T follicular helper cell (primary cell): ENCODE measurements at places on chromosomes 7 and 10.
A peak's percentile ranks its signal among the peaks of the same experiment; 100 is the strongest.

GRCh38 chr7:67743501-67743900, 746.9 kb downstream of the TYW1 start:
- no peak for DNase-seq

GRCh38 chr7:116087984-116088383, 57.4 kb upstream of the TFEC start:
- DNase-seq = no peak

GRCh38 chr7:716222-716621, 10.3 kb upstream of the DNAAF5 start:
- no peak for DNase-seq

DNA sequence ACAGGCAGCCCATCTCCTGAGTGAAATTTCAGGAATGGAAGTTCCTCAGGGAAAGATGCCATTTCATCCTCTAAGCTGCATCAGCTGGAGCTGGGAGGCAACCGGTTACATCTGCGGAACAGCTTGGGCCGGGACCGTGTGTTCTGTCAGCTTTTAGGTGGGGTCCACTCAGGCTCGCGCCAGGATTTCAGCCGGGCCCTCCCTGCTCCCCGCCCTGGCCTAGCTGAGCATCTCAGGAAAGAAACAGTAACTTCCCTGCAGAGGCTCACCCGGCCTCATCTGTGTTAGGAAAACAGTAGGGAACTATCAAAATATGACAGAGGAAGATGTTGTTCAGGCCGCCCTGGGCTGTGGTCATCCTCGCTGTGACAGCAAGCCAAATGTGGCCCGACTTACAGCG, 110.4 kb downstream of the TRIL start:
- no peak for DNase-seq

- no peak for DNase-seq
Observed at GRCh38 chr7:10315881-10316280, 657.8 kb upstream of the PHF14 start.

DNA sequence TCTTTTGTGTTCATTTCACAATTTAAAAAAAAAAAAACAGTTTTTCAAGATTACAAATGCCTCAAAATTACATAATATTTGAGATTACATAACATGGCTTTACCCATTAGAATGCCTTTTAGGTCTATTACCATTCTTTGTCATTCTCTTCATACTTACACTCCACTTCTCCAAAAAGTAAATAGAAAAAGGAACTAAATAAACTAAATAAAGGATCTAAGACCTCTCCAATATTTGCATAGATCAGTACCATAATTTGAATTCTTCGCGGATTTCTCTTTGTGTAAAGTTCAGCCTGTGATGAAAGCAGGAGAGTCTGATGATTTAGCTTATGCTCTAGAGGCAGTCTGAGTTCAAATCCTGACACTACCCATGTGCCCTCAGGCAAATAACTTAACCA, 56.4 kb upstream of the C1GALT1 start:
- DNase-seq = no peak

GRCh38 chr7:31033674-31034300, 18.3 kb upstream of the ADCYAP1R1 start:
- DNase-seq = no peak

DNA sequence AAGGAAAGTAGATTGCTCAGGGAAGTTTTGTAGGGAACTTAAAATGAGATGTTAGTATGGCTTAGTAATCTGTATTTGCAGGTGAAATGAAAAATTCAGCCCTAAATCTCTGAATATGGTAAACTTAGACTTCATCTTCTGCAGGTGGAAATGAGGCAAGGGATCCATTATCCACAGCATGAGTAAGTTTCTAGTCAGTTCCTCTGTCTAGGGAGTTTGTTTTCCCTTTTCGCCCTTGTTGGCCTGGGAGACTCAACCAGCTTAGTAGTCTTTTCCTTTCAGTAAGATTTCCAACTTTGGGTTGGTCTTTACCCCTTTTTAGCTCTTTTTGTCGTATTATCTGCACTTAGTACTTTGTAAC, 65.6 kb downstream of the ZEB1 start:
- DNase-seq = no peak

DNA sequence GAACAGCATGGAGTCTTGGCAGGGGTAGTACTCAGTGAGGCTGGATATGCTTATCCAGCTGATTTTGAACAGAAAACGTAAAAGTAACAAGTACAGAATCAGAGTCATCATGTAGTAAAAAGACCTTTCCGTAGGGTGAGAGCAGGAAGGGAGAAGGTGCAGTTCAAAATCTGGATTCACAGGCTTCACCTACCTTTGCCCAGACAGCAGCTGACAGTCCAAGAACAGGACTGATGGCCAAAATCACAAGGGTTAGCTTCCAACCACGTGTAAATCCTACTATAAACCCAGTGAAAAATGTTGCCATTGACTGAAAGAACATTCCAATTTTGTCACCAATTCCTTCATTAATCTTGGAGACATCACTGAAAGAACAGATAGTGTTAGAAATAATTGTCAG, 34.8 kb downstream of the ABCB1 start:
- no peak for DNase-seq

DNA sequence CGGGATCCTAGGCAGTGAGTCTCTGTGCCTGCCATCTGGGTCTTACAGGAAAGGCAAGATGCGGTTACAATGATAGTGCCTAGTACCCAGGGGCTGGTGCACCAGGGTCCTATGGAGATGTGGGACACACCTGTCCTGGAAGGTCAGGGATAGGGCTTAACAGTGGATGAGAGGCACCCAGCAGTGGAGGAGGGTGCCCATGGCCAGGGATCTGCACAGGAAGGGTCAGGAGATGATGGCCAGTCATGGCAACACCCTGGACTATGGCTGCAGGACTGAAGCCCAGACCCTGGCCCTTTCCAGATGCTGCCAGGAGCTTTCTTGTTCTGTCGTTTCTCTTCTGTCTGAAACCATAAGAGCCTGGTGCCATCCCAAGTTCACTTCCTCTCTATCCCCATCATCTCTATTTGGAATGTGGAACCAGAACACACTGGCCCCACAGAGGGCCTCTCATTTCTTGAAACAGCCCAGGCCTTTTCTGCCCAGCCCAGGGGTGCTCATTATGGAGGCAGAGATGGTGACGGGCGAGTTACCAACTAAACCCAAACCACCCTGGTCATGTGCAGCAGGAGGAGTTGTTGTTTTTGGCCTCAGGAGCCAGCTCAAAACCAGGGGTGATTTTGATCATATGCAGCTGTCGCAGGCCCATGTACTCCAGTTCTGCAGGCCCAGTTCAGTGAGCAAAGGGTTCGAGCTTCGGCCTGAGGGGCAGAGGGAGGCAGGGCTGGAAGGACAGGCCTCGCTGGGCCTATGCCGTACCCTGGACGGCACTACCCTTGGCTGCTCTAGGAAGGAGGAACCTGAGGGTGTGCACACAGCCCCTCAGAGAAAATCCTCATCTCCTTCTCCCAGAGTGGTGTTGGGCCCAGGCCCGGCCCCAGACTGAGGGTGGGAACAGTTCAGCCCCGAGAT, 52.6 kb upstream of the GDF10 start:
- DNase-seq = no peak

DNA sequence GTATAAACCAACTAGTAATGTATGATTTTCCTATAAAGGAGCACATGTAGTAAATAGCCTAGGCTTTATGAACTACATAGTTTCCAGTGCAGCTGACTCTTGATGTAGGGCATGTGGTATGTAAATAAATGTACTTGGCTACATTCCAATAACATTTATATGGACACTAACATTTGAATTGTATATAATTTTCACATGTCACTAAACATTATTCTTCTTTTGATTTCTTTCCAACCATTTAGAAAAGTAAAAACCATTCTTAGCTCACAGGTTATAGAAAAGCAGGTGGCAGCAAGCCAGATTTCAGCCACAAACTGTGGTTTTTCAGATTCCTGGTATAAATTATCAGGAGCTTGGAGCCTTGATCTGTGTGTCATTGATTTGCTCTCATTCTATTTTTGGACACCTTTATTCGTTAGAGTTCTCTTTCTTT, 1182.0 kb downstream of the CNTNAP2 start:
- no peak for DNase-seq

- no peak for DNase-seq
Observed at GRCh38 chr7:131570401-131570800, 14.0 kb upstream of the PODXL start.

DNA sequence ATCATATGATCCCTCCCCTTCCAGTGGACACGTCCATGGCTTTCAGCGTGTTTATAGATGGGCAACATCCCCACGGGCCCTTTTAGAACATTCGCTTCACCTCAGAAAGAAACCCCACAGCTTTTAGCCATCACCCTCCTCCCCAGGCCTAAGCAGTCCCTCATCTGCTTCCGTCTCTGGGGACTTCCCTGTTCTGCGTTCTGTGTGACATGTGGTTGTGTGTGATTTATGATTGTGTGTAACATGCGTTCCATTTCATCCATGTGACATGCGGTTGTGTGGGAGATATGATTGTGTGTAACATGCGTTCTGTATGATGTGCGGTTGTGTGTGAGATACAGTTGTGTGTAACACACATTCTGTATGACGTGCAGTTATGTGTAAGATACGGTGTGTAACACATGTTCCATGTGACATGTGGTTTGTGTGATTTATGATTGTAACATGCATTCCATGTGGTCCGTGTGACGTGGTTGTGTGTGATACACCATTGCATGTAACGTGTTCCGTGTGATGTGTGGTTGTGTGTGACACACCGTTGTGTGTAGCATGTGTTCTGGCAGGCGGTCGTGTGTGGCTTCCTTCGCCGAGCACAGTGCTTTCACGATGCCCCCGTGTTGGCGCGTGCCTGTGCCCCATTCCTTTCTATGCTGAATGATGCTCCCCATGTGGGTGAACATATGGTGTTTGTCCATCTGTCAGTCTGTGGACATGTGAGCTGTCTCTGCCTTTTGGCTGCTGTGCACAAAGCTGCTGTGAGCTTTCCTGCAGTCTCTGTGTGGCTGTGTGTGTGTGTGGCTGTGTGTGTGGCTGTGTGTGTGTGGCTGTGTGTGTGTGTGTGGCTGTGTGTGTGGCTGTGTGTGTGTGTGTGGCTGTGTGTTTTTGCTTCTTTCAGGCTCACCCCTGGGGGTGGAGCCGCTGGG, 26.2 kb downstream of the PWWP2B start:
- no peak for DNase-seq

DNA sequence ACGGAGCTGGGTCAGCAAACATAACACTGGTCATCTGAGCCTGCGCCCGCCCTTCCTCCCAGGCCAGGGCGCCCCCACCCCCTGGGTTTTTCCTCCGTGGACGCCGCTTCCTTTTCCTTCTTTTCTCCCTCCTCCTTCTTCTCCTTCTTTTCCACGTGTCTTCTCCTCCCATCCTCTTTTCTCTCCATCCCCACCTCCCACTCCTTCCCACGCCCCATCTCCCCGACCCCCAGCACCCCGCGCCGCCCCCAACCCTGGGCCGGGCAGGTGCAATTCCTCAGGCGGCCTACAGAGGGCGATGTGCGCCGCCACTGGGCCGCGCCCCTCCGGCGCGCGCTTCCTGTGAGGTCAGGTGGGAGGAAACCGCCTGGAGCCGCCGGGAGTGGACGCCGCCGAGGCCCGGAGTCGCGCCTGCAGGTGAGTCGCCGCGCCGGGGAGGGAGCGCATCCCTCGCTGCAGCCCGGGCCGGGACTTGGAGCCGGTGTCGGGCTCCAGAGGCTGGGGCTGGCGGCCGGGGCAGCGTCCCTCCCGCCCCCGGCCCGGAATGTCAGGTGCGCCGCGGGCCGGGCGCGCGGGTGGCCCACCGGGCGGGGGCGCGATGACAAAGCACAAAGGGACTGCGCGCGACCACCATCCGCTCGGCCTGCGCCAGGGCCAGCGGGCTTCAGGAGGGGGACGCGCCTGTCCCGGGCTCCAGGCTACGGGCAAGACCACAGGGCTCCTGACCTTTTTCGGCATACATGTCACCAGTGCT, at the start of gene FAM241B:
Gene FAM241B, plus strand, starts transcription at position 351 of the 754 bp plus-strand sequence. CDS start 1,497 bp downstream, outside the sequence.
- peak; percentile 66 for DNase-seq

GRCh38 chr7:80401708-80402107, 110.2 kb downstream of the GNAT3 start:
- no peak for DNase-seq

DNA sequence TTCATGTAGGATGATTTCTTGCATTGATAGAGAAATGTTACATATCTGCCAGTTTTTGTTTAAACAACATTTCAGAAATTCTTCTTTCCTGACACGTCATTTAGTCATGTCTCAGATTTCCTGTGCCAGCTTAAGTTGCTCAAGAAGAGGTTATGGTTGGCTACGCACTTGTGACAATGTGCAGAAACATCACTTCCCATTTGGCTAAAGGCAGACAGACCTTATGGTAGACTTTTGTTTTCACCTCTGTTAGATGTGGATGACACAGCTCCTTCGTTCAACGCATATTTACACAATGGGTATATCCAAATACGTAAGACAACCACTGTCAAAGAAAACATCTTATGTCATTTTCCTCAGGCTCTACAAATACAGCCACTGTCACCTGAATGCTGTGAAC, 125.8 kb downstream of the DOCK4 start:
- no peak for DNase-seq

GRCh38 chr10:110081911-110082310, 74.1 kb downstream of the ADD3 start:
- no peak for DNase-seq

DNA sequence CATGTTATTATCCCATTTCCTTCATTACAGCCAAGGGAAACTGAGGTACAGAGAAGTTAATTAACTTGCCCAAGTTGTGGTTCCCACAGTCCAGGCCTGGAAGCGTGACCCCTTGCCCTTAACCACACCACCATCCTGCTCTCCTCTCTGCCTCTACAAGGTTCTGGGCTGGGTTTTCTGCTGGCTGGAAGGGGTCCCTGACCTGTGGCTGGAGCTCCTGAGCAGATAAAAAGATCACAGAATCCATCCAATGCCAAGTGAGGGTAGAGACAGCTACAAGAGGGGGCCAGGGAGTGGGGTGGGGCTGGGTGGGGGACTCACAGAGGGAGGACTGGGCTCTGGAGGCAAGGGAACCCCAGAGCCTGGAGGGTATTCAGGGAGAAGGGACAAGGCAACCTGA, 9.7 kb downstream of the ASB10 start:
- DNase-seq = no peak

DNA sequence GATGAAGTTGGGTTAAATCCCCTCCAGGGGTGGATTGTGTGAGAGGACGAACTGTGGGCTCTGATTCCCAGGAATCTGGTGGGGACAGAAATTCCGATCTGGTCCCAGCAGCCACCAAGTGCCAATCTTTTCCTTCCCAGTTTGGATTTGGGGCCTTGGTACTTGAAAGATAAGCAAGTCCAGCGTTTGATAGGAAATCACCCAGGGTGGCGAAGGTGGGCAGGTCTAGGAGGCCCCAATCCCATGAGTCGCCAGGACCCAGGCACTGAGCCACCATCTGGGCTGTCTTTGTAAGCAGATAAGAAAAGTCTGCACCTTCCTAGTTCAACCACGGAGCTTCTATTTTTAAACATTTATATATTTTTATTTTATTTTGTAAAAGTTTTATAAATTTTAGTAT, 122.6 kb upstream of the LSM8 start:
- no peak for DNase-seq

- no peak for DNase-seq
Observed at GRCh38 chr10:131009791-131010190, 301.7 kb downstream of the TCERG1L start.

GRCh38 chr7:43645699-43646226, 62.9 kb downstream of the STK17A start:
- DNase-seq = no peak

- DNase-seq = no peak
Observed at GRCh38 chr7:66183700-66184099, 21.4 kb upstream of the TPST1 start.
